ENCODE measurements at places on chromosomes 5 and 9. TPM values are rescaled to one million over a fixed set of nuclear protein-coding genes. Genes with fewer than 3 reads are reported as not detected.

- H3K4me1 ChIP-seq: no peaks in the 10 kb centered on the region
- no peak overlapping the region for H3K27ac ChIP-seq
- no peak for DNase-seq
- H3K36me3 ChIP-seq: no peaks in the 10 kb centered on the region
- no peak overlapping the region for H3K4me3 ChIP-seq
Observed at GRCh38 chr9:967436-967835, 9.0 kb upstream of the DMRT3 start.

- no peaks in the 10 kb centered on the region for H3K4me1 ChIP-seq
- no peaks in the 10 kb centered on the region for H3K27me3 ChIP-seq
- H3K4me3 ChIP-seq: no peak overlapping the region
- no peak for DNase-seq
Observed at GRCh38 chr9:12163723-12164458, 529.3 kb upstream of the TYRP1 start.

- no peaks in the 10 kb centered on the region for H3K27me3 ChIP-seq
- no peak for DNase-seq
- H3K27ac ChIP-seq: no peak overlapping the region
- no peaks in the 10 kb centered on the region for H3K4me1 ChIP-seq
Observed at GRCh38 chr9:116360989-116361388, 207.4 kb downstream of the PAPPA start.

DNA sequence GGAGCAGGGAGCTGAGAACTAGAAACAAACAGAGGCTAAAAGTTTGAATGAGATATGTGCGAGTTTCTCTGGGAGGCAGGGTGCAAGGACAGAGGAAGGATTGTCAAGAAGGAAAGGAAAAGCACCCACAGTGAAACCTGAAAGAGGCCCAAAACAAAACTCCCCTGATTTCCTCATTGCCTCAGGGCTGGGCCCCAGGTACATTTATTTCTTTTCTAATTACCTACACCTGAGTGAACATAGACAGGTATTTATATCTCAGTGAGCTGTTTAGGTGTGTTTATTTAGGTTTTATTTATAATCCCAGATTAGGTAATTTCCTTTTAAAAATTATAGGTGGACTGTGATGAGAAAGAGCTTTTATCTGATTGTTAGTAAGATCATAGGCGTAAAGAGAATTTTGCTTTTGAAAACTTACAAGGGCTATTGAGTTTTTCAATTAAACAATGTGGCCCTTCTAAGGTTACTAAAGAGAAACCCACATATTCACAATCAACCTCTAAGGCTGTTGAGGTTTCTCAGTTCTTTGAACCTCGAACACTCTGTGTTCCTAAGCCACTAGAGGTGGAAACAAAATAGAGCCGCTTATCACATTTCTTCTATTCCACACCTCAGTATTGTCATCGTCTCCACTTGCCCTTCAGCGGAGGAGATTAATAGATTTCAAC lies 344.8 kb downstream of the ZNF608 start:
- H3K27ac ChIP-seq: no peak overlapping the region
- H3K27me3 ChIP-seq: no peaks in the 10 kb centered on the region
- H3K4me3 ChIP-seq: no peak overlapping the region
- H3K36me3 ChIP-seq: no peaks in the 10 kb centered on the region
- H3K4me1 ChIP-seq: no peaks in the 10 kb centered on the region
- DNase-seq: no peak

- H3K4me1 ChIP-seq: peaks cover 7% of the 10 kb centered on the region
- DNase-seq: no peak
- H3K27ac ChIP-seq: peak overlapping the region; percentile 71
- H3K4me3 ChIP-seq: no peak overlapping the region
- no peaks in the 10 kb centered on the region for H3K27me3 ChIP-seq
Observed at GRCh38 chr5:149452665-149453617, 73.8 kb upstream of the IL17B start.

- H3K4me3 ChIP-seq: peak overlapping the region; percentile 39
- no peak overlapping the region for H3K27ac ChIP-seq
- no peaks in the 10 kb centered on the region for H3K4me1 ChIP-seq
- no peak for DNase-seq
- H3K27me3 ChIP-seq: no peaks in the 10 kb centered on the region
- H3K36me3 ChIP-seq: no peaks in the 10 kb centered on the region
Observed at GRCh38 chr5:138439477-138440158, 761 bp downstream of the REEP2 start.

The RALGPS1 gene
- 20.7 TPM for total RNA-seq

DNA sequence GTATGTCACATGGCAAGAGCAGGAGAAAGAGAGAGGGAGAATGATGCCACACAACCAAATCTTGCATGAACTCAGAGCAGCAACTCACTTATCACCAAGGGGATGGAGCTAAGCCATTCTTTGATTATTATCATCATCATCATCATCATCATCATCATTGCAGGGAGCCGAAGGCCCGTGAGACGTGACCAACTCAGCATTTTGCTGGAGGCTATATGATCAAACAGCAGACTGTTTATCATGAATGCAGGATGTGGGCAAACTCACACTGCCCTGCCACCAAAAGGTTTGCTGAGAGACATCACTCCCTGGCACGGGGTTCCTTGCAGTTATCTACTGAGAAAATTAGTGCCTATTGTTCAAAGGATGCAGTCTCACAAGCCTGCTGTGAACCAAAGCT lies 8.6 kb upstream of the ZNF169 start:
- H3K27ac ChIP-seq: no peak overlapping the region
- no peak for DNase-seq
- no peak overlapping the region for H3K4me3 ChIP-seq
- H3K36me3 ChIP-seq: no peaks in the 10 kb centered on the region
- no peaks in the 10 kb centered on the region for H3K4me1 ChIP-seq
- H3K27me3 ChIP-seq: no peaks in the 10 kb centered on the region

- H3K4me3 ChIP-seq: no peak overlapping the region
- H3K4me1 ChIP-seq: no peaks in the 10 kb centered on the region
- no peaks in the 10 kb centered on the region for H3K27me3 ChIP-seq
- peak overlapping the region; percentile 83 for H3K27ac ChIP-seq
Observed at GRCh38 chr5:96703995-96704394, 41.8 kb downstream of the CAST start.

Measured in prostate gland (tissue), 2 donors.